Mammary epithelial cell (primary cell): ENCODE measurements at places on chromosomes 2 and 18. TPM values are rescaled to one million over a fixed set of nuclear protein-coding genes. Genes with fewer than 3 reads are reported as not detected.

GRCh38 chr2:64405581-64406406 lies 48.2 kb upstream of the LGALSL start:
- DNase-seq, result peak; percentile 70

MAP3K19 gene
- total RNA-seq, result not detected in 2 replicates

- peak; percentile 26 for DNase-seq
Measured at GRCh38 chr2:98935777-98936352, at the start of gene CRACDL. TSS of gene CRACDL (minus strand) at chr2:98936225. CDS start at chr2:98846800, 89,425 bp downstream.

GRCh38 chr2:229084447-229084846 lies 186.6 kb downstream of the PID1 start:
- no peak for DNase-seq

- no peak for DNase-seq
Measured at GRCh38 chr2:214575465-214575864, 164.6 kb downstream of the VWC2L start.

DNA sequence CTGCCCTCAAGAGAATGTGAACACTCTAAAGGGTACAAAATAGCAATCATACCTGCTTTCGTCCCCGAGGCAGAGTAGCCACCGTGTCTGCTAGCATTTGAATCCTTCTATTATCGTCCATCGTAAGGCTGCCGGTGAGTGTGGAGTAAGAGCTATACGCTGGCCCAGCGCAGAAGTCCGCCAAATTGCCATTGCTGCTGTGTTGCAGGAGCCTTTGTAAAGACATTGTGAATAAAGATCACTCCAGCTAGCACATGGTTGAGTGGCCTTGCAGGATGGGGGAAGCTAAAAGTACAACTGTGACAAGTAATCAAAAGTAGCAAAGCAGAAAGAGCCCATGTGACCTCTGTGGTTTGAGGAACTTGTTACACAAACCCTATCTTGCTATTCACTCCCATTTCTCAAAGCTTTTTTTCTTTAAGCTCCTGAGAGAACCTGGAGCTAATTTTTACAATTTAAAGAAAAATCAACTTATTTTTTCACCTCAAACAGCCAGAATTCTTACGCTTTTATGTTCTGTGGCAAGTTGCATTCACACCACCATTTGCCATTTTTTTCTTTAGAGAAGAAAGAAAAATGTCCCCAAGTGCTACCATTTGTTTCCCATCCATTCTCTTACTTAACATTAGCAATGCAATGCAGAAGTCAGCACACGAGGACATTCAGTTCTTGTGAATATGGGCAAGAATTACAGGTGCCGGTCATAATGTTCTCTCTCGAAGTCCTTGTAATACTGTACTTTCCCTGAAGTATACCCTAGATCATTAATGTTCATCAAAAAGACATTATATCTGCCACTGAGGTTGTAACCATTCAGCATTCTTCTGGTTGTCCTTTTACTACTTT lies at the start of gene CYTIP:
CYTIP (minus strand) TSS at position 295 of the 846 bp plus-strand sequence; CDS start at position 226, 69 bp downstream.
- DNase-seq, result no peak

GRCh38 chr18:31317860-31318259 lies at the start of gene DSG1:
TSS of gene DSG1 (plus strand) at chr18:31318160. CDS start at chr18:31318301, 141 bp downstream.
- DNase-seq, result no peak

DNA sequence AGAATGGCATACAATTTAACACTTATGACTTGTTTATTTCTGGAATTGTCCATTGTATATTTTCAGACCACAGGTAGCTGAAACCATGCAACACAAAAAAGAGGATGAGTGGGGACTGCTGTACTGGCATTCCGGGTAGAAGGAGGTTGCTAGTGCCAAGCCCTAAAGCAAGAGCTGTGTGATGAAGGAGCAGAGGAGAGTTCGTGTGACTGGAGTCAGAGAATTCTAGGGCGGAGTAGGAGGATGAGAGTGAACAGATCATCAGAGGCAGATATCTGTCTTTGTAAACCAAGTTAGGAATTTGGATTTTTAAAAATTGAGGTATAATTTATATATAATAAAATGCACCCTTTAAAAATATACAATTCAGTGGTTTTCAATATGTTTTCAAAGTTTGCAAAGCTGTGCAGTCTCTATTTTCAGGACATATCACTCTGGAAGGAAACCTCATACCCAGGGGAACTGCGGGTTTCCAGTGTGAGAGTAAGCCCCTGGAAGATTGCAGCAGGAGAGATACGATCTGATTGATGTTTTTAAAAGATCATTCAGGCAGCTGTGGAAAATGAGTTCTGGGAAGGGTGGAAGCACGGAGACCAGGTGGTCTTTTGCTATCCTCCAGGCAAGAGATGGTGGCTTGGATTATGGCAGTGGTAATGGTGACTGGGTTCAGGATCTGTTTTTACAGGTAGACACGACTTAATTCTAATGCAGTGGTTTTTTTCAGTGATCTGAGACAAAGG lies 36.4 kb downstream of the TAF1B start:
- DNase-seq, result no peak

DNA sequence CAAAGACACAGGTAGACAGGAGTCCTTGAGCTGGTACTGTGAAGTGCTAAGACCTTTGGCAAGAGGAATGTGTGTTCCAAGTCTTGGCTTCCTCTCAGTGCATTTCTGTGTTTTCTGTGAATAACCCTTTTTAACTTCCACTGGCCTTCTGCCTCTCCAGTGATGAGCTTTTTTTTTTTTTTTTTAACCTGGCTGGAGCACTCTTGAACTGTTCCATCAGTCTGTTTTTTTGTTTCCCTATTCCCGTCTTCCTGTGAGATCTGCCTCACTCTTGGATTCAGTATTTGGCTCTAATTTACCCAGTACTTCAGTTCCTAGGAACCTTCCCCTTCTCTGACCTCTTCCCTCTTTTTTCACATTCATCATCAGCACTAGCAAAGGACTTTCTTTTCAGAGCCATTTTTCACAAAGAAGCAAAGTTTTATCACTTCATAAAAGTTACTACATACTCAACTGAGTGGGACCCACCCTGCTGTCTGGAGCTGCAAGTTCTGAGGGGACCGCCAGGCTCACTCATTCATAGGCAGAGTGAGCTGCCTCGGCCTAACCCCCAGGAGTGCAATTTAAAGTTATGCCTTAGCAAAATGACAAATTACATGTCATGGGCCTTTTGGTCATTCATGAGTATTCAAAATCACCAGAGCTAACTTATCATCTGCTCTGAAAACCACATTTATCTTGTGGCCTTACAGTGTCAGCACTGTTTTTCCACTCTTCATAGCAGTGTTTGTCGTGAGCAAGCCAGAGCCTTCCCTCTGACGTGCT lies 126.9 kb upstream of the DAPL1 start:
- no peak for DNase-seq

DNA sequence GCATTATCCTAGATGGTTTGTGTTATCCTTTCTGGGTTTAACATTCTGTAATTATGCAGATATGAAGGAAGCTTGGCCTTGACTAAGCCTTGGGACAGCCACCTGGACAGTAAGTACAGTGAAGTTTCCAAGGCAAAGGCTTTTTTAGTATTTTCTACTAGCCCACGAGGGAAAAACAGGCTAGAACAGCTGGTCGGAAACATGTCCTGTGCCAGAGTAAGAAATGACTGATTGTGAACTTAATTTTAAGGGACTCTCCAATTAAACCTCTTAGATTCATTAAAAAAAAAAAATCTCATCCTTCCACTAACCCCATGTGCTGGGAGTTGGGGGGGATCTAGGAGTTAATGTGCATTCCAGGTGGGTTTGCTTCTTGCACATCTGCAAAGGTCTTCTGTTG lies 720.8 kb downstream of the SLC4A3 start:
- no peak for DNase-seq

- DNase-seq, result no peak
Measured at GRCh38 chr2:123434546-123435395, 590.3 kb upstream of the CNTNAP5 start.

RBKS gene
- 1.1 and 3.4 TPM in 2 replicates for total RNA-seq

UGT1A8 gene
- under 0.01 TPM for total RNA-seq

GRCh38 chr2:132547090-132547687 lies 122.8 kb downstream of the LYPD1 start:
- DNase-seq, result peak; percentile 56

TTC21B gene
- 9.3 and 10.2 TPM in 2 replicates for total RNA-seq

DNAJC5G gene
- total RNA-seq, result not detected in 2 replicates

DNA sequence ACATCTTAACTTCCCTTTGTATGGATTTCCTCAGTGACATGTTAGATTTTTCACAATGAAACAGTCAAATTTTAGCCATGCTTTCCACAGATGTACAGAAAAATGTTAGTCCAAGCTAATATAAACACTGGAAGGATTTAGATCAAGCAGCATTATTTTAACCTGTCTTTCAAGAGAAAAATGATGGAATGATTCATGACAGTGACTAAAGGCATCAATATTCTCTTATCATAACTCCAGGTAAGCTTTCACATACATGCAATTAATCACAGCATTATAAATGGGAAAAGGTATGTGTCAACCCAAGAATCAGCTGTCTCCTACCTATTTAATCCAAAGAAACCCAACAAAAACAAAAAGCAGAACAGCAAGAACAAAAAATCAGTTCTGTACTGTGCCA lies 92.7 kb downstream of the NCKAP5 start:
- DNase-seq, result peak; percentile 58

DNA sequence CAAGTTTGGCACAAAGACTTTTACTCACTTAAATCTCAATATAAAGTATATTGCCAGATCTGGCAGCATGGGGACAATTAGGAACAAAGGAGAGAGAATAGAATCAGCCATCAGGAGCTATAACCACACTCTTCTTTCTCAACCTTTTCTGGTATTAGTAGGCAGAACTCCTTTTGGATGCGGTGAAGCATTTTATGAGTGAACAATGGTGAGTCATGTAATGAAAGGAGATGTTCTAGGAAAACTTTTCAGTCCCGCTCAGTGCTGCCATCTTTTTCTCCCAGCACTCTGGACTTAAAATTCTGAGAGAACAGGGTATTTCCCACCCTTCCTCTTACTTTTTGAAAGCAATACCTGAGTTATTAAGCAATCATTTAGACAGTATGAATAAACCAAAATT lies 32.2 kb downstream of the PLEKHA3 start:
- peak; percentile 54 for DNase-seq

GRCh38 chr18:44943311-44943881 lies 262.7 kb downstream of the SETBP1 start:
- peak; percentile 63 for DNase-seq

DNA sequence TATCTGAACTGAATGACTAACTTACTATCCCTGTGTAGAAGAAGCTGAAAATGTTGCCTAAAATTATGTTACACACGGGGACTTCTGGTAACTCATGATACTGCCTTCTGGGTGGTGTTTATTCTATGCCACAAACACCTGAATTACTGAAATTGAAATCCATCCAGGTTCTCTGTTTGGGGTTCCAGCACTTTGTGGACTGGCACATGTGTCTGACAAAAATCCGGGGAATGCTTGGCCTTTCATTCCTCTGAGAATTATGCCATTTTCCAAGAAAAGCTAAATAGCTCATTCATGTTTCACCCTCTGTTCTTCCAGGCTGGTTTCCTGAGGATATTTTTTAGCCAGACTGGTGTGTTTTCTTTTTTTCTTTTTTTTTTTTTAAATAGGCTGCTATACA lies 59.5 kb upstream of the POU3F3 start:
- no peak for DNase-seq

DNA sequence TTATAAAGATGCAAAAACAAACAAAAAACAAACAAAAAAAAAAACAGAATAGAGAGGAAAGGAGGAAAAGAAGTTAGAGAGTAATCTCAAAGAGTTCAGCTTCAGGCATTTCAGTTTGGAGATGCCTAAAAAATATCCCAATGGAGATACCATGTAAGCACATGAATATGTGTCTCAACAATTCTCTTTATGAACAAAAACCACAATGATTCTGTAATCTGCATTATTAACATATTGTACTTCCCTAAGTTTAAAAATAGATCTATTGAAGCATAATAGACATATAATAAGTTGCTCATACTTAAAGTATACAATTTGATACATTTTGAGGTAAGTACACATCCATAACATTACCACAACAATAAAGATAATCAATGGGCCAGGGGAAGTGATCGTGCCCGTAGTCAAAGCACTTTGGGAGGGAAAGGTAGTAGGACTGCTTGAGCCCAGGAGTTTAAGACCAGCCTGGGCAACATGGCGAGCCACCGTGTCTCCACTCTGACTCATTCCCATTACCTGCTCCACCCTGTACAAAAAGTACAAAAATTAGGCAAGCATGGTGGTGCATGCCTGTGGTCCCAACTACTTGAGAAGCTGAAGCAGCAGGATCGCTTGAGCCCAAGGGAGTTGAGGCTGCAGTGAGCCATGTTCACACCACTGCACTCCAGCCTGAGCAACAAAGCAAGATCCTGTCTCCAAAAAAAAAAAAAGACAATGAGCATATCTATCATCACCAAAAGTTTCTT lies 158.9 kb downstream of the ATAD2B start:
- peak; percentile 77 for DNase-seq

DNA sequence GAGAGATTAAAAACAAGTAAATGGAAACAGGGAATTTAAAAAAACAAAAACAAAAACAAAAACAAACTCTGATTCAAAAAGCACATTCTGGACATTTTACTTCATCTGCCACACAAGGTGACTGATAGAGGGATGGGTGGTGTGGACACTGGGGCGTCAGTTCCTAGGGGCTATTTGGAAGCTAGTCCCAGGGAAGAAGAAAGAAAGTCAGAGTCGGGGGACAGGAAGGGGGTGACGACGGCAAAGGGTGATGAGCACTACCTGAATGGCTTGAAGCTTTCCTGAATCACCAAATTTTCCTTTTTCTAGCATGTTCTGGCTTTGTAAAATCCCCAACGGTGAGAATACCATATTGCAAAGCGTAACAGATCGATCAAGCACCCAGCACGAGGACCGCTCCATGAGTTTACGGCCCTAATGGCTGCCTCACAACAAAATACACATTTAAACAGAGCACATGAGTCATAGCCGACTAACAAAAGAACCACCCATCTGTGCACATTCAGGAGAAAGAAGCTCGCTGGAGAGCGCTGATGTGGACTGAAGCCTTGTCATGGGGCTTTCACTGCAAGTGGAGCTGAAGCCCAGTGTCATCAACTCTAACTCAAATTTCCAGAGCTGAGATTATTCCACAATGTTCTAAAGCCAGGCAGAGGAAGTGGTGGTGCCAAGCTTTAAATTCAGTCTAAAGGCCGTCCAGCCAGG lies 178.9 kb downstream of the LNPK start:
- DNase-seq, result no peak

DNA sequence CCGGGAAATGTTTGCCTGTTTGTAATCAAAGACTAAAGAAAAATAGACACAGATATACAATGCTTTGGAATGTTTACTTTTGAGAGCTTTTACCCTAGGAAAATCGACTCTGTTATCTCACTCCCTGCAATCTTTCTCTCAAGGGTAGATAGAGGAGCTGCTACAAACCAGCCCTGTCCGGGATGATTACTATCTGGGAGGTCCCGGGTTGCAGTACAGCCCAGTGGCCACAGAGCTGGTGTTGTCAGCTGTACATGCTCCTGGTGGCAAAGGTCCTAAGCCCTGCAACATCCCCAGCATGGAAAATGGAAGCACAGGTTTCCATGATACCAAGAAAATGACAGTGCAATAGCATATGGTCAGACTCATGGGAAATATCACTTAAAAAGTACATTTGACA lies 570.5 kb upstream of the SOX11 start:
- DNase-seq, result no peak

UGT1A10 gene
- total RNA-seq, result not detected
